ENCODE measurements at places on chromosomes 13 and 19. TPM values are rescaled to one million over a fixed set of nuclear protein-coding genes. Genes with fewer than 3 reads are reported as not detected.

The NUFIP1 gene
- total RNA-seq = 5.2 TPM

GRCh38 chr19:23769691-23770468 is 11.2 kb upstream of the ZNF681 start:
- DNase-seq = no peak

DNA sequence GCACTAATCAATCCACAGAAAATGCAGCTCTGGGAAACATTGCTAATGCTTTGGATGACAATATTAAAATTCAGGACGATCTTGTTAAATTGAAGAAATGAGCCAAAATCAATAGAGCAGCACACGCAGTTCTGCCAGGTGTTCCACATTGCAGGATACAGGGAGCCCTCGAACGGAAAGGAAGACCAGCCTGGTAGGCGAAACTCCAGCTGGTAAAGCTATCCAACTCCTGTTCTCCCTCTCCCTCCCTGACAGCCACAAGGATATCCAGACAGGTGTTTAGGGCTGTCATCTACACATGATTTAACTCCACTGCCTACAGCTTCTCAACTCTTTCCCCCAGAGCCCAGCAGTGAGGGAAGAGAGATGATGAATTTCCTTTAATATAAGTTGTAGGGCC is 67.7 kb downstream of the EPSTI1 start:
- no peak for DNase-seq

The ZNF490 gene
- total RNA-seq = 11.7 TPM

- DNase-seq = peak; percentile 89
These were observed 40.6 kb upstream of the EEF1AKMT1 start for GRCh38 chr13:20814224-20814910.

DNA sequence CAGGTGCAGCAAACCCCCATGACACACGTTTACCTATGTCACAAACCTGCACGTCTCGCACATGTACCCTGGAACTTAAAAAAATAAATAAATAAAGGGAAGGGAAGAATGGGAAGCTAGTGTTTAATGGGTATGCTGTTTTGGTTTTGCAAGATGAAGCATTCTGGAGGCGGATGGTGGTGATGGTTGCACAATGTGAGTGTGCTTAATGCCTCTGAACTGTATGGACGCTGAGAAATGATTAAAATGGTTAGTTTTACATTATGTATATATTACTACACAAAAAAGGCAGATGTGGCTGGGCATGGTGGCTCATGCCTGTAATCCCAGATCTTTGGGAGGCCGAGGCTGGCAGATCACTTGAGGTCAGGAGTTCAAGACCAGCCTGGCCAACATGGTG is 17.8 kb downstream of the NFILZ start:
- no peak for DNase-seq

GRCh38 chr13:94192431-94192975 is 287.0 kb downstream of the DCT start:
- DNase-seq = no peak

GRCh38 chr13:109738298-109738746 is 48.1 kb downstream of the IRS2 start:
- DNase-seq = no peak

DNA sequence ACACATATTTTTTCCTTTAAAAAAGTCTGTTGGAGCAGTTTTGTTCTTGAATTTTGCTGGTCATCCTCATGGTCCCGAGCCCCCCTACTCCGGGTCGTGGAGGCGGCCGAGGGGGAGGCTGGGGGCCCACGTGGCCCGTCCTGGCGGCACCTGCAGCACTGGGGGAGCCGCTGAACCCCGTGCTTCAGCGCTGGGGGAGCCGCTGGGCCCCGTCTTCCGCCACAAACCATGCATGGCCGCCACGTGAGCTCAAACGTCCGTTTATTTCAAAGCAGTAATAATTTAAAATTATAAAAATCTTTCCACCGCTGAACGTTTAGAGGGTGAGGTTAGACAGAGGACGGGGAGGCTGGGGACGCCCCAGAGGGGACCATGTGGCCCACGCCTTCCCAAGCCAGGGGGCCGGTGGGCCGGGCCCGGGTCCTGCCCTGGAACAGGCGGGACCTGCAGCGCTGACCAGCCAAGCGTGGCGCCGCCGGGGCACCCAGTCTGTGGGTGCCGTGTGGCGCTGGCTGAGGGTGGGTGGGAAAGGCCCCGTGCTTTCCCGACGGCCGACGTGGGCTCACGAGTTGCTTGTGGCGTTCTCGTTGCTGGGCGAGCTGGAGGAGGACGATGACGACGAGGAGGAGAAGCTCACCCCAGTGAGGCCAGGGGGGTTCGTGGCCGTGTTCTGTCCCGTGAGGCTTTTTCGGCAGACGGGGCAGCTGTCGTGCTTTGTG is 8.0 kb downstream of the FGF22 start:
- DNase-seq = no peak

- no peak for DNase-seq
These were observed 102.3 kb upstream of the ABCC4 start for GRCh38 chr13:95403349-95404140.

The LILRA6 gene
- 1.7 TPM for total RNA-seq

GRCh38 chr13:106468207-106468606 is 67.3 kb downstream of the EFNB2 start:
- DNase-seq = no peak

DNA sequence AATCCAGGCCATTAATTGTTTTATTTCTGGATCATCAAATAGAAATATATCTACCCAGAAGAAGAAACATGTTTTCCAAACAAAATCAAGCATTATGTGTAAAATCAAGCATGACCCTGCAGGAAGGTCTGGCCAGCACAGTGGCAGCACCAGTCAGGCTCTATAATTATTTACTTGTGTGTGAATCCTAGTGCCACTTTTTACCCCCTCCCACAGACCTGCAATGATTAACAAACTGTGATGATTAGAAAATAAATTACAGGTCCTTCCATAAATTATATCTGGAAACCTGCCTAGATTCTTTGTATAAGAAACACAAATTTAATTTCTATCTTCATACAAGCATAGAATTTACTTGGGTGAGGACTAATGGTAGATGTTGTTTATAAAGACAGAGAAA is 186.1 kb downstream of the GPC6 start:
- DNase-seq = no peak

DNA sequence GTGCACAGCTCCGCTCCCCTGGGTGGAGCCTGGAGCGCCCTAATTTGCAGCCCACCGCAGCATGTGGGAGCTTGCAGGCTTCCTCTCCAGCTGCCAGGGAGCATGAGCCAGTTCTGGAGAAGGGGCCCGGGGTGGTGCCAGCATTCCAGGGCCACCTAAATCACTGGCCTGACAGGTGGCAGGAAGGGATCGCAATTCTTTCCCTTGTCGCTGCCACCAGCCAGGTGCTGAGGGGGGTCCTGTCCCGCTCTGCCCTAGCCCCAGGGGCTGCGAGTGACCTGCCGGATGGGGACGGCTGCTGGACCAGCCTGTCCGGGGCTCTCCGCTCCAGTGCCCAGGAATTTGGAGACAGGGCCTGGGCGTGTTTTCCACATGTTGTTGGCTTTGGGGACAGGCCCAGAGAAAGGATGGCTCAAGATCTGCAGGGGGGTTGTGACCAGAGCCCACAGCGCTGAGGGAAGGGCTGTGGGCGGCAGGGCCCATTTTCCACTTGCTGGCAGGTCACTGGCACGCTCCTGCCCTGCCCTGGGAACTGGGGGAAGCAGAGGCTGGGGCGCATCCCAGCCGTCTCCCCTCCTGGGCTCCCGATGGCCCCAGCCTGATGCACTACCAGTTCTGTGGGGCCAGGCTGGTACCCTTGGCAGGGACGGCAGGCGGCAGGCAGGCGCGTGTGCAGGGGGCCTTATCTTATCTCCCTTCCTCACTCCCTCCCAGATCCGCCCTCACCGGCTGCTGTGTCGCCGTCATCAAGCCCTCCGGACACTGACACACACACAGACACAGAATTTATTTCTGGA is 9.5 kb downstream of the NDUFA11 start:
- DNase-seq = no peak

DNA sequence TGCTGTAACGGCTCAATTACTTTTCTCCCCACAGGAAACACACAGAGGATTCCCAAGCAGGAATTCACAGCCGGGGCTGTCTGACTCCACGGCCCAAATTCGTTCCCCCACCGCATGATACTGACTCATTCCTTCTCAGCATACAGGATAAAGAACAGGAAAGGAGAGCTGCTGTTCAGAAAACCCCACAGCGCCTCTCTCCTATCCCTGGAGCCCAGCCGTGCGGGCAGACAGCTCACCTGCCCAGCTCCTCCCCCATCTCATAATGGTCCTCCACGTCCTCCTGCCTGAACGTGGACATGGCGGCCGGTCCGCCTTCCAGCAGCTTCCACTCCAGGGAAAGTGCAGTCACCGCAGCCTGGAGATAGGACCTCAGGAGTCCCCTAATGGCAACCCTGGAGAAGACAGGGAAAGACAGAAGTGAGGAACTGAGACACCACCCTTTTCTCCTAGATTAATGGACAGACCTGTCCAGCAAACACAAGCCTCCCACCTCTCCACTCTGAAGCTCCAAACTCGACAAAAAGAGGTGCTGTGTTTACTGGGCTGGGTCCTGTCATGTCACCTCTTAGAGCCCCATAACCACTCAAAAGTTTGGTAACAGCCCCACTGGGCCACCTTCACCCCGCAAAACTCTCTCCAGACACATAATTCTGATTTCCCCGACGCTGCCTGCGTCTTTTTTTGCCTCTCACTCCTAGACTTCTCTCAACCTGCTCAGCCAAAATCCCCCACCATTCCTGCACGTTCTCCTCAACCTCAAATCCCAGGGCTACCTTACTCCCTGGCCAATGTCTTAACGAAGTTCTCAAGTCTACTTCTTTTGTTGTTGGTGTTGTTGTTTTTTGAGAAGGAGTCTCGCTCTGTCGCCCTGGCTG is 1.2 kb downstream of the DAPK3 start:
- DNase-seq = no peak

DNA sequence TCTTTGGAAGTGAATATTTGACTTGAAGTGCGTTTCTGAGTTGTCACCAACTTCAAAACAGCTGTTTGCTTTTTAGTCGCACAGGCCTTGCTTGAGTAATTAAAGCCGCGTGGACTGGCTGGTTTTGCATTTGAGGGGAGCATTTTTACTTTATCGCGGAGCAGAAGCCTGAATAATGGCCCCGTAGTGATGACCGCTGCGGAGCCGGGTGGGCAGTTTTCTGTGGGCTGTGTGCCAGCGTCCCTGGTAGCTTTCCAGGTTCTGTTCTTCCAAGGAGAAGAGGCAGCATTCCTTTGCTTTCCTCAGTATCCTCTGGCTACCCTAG is 1.1 kb downstream of the NAA16 start:
- DNase-seq = peak; percentile 35

DNA sequence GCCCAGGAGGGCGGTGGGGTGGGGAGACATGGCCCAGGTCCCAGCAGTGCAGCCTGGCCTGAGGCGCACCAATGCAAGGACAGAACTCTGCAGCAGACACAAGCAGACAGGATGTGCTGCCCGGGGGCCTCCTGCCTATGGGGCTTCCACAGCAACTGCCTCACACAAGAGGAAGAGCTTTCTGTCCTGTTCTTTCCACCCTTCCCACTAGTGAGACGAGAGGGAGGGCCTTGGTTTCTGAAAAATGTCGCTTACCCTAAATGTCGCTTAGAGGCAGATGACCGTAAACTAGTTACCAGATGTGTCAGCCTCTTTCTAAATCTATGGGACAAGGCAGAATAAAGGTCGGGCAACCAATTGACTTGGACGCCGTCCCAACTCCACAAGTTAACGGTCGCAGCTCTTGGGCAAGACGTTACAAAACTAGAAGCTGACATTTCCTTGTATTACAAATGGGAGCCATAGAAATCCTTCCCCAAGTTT is at the start of gene LAIR1:
Gene LAIR1, minus strand, starts transcription at position 157 of the 483 bp plus-strand sequence. Its CDS starts 127 bp downstream, at position 30.
- DNase-seq = no peak

- no peak for DNase-seq
These were observed 12.4 kb downstream of the GAS6 start for GRCh38 chr13:113851480-113851803.

The FAM216B gene
- 0.27 TPM for total RNA-seq

DNA sequence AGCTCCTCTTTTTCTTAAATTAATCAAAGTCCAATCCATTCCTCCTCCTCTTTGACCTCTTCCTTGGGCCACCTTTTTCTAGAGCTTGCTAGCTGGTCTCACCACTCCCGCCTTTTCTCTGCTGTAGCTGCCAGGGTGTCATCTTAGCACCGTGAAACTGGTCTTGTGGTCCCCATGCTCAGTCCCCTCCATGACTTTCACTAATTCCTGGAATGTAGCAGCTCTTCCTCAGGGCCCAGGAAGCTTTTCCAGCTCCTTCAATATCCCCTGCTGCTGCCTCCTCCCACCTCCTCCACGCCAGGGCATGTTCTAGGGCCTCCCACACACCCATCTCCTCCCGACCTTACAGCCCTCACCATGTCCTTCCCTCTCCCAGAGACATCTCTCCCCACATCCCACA is 222.2 kb downstream of the MYO16 start:
- DNase-seq = no peak

The PEAK3 gene
- total RNA-seq = 0.26 TPM

DNA sequence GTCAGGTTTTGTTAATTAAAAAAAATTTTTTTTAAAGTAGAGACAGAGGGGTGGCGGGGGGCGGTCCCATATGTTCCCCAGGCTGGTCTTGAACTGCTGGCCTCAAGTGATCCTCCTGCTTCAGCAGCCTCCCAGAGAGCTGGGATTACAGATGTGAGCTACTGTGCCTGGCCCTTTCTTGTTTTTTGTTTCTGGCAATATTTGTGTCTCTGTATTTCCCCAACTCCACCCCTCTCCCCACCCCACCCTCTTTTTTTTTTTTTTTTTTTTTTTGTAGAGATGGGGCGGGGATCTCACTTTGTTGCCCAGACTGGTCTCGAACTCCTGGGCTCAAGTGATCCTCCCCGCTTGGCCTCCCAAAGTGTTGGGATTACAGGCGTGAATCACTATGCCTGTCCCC is 600 bp upstream of the CAPN12 start:
- DNase-seq = no peak

DNA sequence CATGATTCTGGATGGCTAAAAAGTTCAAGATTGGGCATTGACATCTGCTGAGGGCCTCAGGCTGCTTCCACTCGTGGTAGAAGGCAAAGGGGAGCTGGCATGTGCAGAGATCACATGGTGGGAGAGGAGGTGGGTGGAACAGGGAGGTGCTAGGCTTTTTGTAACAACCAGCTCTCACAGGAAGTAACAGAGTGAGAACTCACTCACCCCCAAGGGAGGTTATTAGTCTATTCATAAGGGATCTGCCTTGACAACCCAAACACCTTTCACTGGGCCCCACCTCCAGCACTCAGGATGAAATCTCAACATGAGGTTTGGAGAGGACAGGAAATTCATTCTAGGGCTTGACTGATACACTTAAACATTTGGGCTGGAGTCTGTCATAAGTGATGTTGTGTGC is 197.7 kb upstream of the RNF113B start:
- DNase-seq = no peak

The ADPRHL1 gene
- total RNA-seq = 3.3 TPM

DNA sequence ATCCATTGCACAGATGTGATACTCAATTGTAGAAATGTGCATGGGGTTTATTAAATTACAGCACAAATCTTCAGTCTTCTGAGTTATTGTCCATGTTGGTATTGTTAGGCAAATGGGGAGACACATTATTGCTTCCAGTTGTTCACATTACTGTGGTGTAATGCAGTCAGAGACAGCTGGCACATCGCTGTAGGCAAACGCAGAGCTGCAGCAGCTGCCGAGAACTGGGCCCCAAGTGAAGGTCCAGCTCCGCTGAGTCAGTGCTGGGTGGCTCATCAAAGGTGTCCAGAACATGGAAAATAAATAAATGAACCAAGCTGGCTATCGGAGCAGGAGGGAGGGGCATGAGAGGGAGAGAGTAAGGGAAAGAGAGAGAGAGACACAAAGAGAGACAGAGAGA is 299.1 kb upstream of the OBI1 start:
- no peak for DNase-seq

- DNase-seq = no peak
These were observed 42.8 kb downstream of the ADGRE1 start for GRCh38 chr19:6930190-6930589.
